Activated T-cell treated with anti-CD3 and anti-CD28 coated beads, Interleukin-2, amount 50 U/mL, for 1 hour (primary cell): ENCODE measurements at places on chromosomes 3 and 15.

DNA sequence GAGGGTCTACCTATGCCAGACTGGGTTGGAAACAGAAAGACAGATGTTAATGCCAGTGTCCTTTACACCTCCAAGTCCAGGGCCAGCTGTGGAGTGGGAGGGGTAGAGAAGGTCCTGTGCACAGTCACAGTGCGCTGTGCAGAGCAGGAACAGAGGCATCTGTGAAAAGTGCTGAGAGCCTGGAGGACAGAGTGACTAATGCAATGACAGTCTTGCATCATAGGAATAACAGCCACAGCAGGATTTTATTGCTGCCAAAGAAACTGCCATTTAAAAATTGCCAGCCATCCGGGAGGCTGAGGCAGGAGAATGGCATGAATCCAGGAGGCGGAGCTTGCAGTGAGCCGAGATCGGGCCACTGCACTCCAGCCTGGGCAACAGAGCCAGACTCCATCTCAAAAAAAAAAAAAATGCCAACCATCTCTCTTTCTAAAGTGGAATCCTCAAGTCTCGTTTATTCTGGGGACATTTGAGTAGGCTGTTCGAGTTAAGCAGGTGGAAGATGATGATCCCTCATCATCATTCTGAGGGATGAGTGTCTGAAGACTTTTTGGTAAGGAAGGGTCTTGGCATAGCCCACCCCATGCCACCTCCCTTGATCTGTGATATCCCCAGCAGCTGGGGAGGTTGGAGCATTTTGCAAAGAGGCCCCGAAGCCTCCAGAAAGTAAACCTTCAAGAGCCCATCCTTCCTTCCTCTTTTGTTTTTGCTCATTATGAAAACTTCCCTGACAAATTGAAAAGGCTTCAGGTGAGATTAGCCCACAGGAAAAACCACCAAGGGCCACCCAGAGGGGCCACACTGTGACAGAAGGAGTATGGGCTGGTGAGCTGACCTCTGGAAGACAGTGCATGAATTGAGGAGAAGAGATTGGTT is 7.7 kb downstream of the CCR2 start:
- DNase-seq, result no peak

GRCh38 chr3:154164387-154164786 is 43.2 kb downstream of the ARHGEF26 start:
- DNase-seq, result no peak

DNA sequence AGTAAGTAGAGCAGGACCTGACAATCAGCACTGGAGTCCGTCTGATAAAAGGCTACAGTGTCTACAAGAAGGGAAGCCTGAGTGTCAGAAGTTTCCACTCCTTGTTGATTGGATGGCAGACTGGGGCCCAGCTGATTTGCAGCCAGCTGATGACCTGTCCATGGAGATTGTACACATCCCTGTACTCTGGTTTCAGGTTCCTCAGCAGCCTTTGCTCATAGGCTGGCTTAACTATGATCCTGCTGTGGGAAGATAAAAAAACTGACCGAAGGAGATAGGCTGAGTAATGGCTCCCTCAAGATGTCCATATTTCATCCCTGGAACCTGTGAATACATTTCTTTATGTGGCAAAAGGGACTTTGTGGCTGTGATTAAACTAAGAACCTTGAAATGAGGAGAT is 11.7 kb upstream of the LACTB start:
- no peak for DNase-seq

GRCh38 chr15:72616491-72617210 is 37.8 kb upstream of the GOLGA6B start:
- DNase-seq, result no peak

GRCh38 chr15:70853318-70853972 is 512 bp downstream of the LARP6 start:
- no peak for DNase-seq
